ENCODE measurements at places on chromosomes 13 and 19.

- DNase-seq = no peak
These were observed 2.1 kb downstream of the ZNF574 start for GRCh38 chr19:42078058-42078457.

DNA sequence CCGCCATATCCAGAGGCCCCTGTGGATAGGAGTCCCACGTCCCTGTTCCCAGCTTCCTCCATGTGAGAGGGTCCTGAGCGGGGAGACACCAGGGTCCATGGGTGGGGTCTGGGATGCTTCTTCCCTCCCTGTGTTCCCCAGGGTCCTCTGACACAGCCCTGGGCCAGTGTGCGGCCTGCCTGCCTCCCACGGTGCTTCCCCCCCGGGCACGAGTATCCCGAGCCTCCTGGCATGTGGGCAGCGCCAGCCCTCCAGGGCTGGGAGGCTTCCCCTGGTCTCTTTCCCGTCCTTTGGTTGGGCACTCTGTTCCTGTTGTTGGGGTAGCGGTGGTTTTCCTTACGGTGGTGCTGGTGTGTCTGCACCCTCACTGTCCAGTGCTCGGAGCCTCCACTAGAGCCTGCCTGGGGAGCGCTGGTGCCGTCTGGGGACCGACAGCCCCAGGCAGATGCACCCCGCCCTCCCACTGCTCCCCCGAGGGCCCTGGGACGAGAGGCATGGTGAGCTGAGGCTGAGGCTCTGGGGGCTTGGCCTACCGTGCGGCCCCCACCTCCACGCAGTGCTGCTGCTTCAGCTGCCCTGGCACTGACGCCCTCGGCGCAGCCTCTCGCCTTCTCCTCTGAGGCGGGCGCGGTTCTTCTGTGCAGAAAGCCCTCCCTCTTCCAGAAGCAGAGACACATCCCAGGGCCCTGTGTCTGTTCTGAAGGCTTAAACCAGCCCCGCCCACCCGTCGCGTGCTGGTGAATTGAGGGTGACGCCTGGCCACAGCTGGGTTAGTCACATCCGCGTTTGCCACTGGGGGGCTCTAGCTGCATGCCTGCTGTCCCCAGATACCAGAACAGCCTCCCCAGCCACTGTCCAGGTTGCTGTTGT, 27.9 kb downstream of the PLEKHJ1 start:
- DNase-seq = no peak

- DNase-seq = no peak
These were observed 34.4 kb upstream of the ZNF808 start for GRCh38 chr19:52492994-52493470.

DNA sequence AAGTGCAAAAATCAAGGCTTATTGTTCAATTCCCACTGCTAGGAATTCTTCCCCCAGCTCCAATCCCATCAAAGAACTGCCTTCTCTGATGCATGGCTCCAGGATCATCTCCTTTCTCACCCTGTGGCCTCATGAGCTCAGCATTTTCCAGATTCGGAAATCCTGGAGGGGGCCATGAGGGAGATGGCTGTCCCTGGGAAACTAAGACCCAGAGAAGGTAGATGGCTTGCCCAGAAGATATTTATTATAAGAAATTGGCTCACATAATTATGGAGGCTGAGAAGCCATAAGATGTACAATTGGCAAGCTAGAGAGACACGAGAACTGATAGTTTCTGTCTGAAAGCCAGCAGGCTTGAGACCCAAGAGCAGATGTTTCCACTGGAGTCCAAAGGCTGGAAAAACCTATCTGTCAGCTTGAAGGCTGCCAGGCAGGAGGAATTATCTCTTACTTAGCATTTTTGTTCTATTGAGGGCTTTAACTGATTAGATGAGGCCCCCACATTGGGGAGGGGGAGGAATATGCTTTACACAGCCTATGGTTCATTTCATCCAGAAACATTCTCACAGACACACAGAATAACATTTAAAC, 58.6 kb downstream of the GADD45B start:
- no peak for DNase-seq

GRCh38 chr19:30228113-30228834, 143.9 kb upstream of the ZNF536 start:
- no peak for DNase-seq
